ENCODE measurements at places on chromosomes 11 and 22. TPM values are rescaled to one million over a fixed set of nuclear protein-coding genes. Genes with fewer than 3 reads are reported as not detected.
A peak's percentile ranks its signal among the peaks of the same experiment; 100 is the strongest.

The CLDN5 gene
- total RNA-seq, result not detected

The OR4C13 gene
- not detected for total RNA-seq

The OR6A2 gene
- total RNA-seq, result not detected

The APOL6 gene
- 33.6 TPM for total RNA-seq

The CFAP300 gene
- not detected for total RNA-seq

DNA sequence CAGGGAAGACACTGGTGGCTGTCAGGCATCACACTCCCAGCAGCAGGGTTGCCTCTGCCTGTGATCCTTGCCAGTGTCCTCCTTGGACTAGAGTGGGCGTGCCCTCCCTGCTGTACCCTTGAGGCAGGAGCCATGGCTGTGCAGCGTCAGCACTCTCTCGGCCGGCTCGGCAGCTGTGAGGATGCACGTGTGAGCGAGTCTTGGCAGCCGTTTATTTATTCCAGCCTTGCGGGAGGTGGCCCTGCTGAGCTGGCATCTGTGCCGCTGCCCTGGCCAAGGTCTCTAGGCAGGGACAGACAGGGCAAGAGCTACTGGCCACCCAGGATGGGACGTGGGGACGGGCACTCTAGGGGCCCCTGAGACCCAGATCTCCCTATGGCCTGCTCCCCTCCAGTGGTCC, 33.9 kb downstream of the TSPAN4 start:
- no peak for DNase-seq

DNA sequence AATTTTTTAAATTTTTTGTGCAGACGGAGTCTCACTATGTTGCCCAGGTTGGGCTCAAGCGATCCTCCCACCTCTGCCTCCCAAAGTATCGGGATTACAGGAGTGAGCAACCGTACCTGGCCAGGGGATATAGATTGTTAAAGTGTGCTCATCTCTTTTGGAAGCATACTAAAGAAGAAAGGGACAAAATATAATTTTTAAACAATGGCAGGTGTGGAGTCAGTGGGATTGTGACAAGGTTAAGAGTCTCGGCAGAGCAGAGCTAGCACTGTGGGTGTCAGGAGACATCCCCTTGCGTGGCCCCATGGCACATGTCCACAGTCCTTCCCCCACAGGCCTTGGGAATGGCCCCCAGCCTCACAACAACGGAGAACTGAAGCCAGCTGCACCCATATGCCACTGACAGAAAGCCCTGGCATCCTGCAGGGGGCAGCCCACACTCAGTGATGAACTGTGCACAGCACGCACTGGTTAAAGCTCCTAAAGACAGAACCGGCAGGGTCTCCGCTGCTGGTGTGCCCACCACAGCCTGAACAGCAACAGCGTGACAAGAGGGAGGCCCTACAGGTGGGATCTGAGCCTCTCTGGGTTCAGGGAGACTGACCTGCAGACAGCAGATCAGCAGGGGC, 29.9 kb downstream of the SERPIND1 start:
- peak; percentile 61 for DNase-seq

DNA sequence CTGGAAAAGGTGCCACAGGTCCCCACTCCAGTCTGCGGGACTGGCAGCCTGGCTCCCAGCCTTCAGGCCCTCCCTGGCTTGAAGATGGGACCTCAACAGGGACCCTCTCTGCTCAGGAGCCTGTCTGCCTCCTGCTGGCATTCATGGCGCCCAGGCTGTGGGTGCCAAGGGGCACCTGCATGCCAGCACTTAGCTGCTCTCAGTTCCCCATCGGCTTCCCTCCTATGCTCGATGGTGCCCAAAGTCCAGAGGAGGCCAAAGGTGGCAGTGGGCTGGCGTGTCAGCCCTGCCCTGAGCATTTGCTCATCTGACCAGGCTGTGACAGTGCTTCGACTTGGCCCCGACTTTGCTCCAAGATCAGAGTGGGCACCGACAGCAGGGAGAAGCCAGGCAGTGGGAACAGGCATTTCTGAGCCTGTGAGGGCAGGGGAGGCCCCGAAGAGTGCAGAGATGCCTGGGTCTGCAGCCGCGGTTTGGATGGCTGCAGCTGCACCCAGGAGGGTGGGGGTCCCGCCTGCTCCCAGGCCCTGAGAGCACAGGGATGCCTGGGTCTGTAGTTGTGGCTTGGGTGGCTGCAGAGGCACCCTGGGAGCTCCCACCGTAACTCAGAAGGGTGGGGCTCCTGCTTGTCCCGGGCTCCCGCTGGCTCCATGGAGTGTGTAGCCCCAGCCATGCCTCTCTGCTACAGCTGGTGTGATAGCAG, 463.6 kb downstream of the TBC1D22A start:
- DNase-seq, result no peak
